H1 (cell line): ENCODE measurements at places on chromosomes 6 and 20. TPM values are rescaled to one million over a fixed set of nuclear protein-coding genes. Genes with fewer than 3 reads are reported as not detected.
A peak's percentile ranks its signal among the peaks of the same experiment; 100 is the strongest.

DNA sequence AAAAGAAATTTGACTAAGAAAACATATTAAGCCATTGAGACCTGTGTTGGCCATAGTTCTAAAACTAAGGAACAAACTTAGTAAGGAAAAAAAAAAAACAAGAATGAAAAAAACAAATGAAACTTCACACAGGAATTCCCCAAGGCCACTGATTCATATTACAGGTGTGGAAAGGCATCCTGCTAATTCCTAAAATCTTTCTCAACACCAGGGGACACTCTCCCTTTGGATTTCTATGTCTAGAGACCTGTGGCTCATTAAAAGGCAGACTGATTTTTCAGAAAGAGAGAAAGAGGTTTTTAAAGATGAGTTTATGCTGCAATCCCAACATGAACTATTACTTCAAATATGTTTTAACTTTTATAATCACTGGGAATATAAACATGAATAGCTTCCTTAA, at the start of gene OR12D1:
TSS of gene OR12D1 (plus strand) at position 341 of the 400 bp plus-strand sequence.
- no peaks in the 10 kb centered on the region for H3K4me1 ChIP-seq
- DNase-seq = no peak
- no peaks in the 10 kb centered on the region for H3K27me3 ChIP-seq

- peaks cover 13% of the 10 kb centered on the region for H3K4me1 ChIP-seq
- no peak overlapping the region for H3K27ac ChIP-seq
- H3K27me3 ChIP-seq = no peaks in the 10 kb centered on the region
- DNase-seq = no peak
These were observed 3.4 kb downstream of the ZNF512B start for GRCh38 chr20:63966172-63966943.

DNA sequence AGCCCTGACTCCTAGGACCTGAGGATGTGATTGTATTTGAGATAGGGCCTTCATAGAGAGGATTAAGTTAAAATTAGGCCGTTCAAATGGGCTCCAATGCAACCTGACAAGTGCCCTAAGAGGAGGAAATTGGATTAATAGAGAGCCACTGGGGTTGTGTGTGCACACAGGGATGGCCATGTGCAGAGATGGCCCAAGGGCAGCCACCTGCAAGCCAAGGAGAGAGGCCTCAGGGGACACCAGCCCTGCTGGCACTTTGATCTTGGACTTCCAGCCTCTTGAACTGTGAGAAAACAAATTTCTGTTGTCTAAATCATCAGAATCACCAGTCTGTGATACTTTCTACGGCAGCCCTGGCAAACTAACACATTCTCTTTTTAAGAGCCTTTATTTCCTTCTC, 598.8 kb downstream of the UTRN start:
- H3K27me3 ChIP-seq = no peaks in the 10 kb centered on the region; the same call in 1 of the 2 replicates
- no peaks in the 10 kb centered on the region for H3K4me1 ChIP-seq
- DNase-seq = no peak

Gene PDE7B
- not detected in 2 replicates for polyA plus RNA-seq

DNA sequence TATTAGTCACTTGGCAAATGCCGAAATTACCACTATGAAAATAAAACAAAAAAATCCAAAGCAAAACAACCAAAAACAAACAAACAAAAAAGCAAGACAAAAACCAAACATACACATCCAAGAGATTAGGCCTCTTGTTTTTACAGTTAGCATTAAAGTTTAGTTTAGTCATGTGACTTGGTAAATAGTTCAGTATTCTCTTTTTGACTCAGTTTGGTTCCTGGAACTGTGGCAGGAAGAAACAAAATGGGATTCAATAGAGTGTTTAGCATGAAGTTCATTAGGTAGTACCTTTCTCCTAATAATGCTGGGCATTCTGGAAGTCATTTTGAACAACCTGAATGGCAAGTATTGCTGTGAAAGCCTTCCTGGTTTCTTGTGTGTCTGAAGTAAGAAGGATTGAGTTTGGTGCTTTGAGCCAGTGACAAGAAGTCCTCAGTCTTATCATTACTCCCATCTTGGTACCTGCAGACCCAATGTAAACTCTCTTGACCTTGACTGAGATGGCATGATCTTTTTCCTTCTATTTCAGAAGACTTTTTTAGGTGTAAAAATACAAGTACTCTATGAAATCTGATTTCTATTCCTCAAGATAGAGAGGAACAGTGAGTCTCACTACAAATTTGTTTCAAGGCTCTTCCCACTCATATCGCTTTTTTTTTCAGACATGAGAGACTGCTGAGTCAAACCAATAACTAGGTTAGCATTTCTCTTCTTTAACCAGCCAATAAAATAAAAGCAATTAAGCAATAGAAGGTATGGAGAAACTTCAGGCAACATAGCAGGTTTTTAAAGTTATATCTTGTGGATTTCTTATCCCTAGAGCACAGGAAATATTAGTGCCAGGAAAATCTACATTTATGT, 223.6 kb upstream of the PREP start:
- DNase-seq = no peak
- H3K36me3 ChIP-seq = no peaks in the 10 kb centered on the region
- no peak overlapping the region for H3K4me3 ChIP-seq

DNA sequence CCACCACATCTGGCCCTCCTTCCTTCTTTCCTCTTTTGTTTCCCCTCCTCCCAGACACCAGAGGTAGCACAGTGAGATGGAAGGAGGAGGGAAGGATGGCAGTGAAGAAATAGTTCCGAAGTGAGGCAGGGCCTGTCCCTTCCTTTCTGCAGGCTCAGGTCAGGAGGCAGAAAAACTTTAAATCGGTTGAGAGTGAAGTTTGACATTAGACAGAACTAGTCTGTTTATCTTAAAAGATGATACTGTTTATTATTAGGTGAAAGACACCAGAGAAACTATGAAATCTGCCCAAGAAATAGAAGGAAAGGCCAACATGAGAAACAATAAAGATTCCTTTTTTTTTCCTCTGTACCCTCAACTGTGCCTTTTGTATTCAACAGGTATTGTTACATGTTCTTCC, 670.3 kb downstream of the UTRN start:
- no peaks in the 10 kb centered on the region for H3K36me3 ChIP-seq
- H3K27me3 ChIP-seq = no peaks in the 10 kb centered on the region
- H3K4me1 ChIP-seq = peaks cover 24% of the 10 kb centered on the region
- H3K27ac ChIP-seq = no peak overlapping the region

GRCh38 chr6:34098045-34098936, 47.6 kb downstream of the GRM4 start:
- H3K36me3 ChIP-seq = no peaks in the 10 kb centered on the region; the same call in 1 of the 2 replicates
- no peak overlapping the region for H3K27ac ChIP-seq
- no peak overlapping the region for H3K4me3 ChIP-seq
- DNase-seq = no peak

- DNase-seq = no peak
- H3K27me3 ChIP-seq = no peaks in the 10 kb centered on the region
- H3K4me1 ChIP-seq = peaks cover 27% of the 10 kb centered on the region
These were observed 20.5 kb downstream of the RSPH9 start for GRCh38 chr6:43665376-43665775.

GRCh38 chr6:164898412-164898811, 411.0 kb downstream of the C6orf118 start:
- no peaks in the 10 kb centered on the region for H3K27me3 ChIP-seq
- H3K4me1 ChIP-seq = no peaks in the 10 kb centered on the region
- no peak for DNase-seq
- H3K36me3 ChIP-seq = no peaks in the 10 kb centered on the region
- no peak overlapping the region for H3K27ac ChIP-seq

GRCh38 chr6:114327074-114327473, 15.7 kb downstream of the HS3ST5 start:
- no peak for DNase-seq
- H3K4me3 ChIP-seq = no peak overlapping the region
- no peaks in the 10 kb centered on the region for H3K27me3 ChIP-seq
- H3K36me3 ChIP-seq = no peaks in the 10 kb centered on the region

GRCh38 chr6:80003826-80004172, 650 bp upstream of the TTK start:
- peaks cover 4% of the 10 kb centered on the region; the same call in 1 of the 2 replicates for H3K4me1 ChIP-seq
- H3K36me3 ChIP-seq = peaks cover 20% of the 10 kb centered on the region; the same call in 1 of the 2 replicates
- H3K4me3 ChIP-seq = peak overlapping the region; percentile 90
- no peak for DNase-seq

Gene PIM1
- polyA plus RNA-seq = 25.5 and 42.7 TPM in 2 replicates

Gene TREM1
- not detected in 2 replicates for polyA plus RNA-seq
